ENCODE measurements at places on chromosomes 2 and 18.

DNA sequence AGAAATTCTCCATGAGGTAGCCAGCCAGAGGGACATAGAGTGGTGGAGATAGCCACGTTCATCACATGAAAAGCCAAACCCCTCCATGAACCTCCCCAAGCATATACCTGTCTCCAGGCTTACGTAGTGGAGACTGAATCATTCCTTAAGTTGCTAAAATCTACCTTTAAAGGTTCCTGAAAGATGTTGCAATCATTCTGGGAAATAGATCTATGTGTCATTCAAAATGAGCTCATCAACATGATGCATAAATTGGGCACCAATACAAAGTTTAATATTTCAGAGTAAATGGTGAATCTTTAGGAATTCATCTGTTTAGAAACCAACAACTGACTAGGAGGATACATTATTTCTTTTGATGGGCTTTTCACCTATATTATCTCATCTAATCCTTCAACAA is 362.6 kb upstream of the ID2 start:
- DNase-seq, result no peak

DNA sequence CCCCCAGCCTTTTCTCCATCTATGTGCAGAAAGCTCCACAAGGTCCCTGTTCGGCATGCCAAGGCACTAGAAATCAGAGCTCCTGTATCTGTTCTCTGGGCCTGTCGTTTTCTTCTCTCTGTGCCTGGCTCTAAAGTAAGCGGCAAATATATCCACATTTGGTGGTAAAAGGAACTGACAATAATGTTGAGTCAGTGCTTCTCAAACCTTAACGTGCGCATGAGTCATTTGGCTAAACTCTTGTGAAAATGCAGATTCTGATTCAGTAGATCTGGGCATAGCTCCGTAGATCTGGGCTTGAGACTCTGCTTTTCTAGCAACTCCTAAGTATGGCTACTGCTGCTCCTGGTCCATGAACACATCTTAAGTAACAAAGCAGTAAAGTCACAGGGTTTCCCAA is 16.5 kb upstream of the ACSL3 start:
- no peak for DNase-seq

GRCh38 chr2:231957913-231958763 is 3.4 kb upstream of the DIS3L2 start:
- no peak for DNase-seq

- no peak for DNase-seq
These were observed 78.3 kb upstream of the ASB18 start for GRCh38 chr2:236342507-236342906.

DNA sequence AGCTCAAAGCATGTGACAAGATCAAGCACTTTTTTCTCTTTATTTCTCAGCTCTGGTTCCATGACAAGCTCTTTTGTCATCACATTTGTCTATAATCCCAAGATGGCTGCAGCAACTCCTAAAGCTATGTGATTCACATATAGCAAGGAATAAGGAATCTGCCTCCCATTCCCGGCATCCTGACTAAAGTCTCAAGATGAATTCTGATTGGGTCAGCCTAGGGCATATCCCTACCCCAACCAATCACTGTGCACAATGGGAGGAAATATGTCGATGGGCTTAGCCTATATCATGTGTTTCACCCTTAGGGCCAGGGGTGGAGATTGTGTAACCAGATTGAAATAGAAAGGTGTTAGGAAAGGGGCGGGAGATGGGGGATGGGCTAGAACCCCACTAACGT is 23.1 kb upstream of the COLEC12 start:
- no peak for DNase-seq

GRCh38 chr2:118880501-118880900 is 33.1 kb upstream of the EN1 start:
- DNase-seq, result no peak

- DNase-seq, result no peak
These were observed 57.6 kb downstream of the SDC1 start for GRCh38 chr2:20167356-20167755.

DNA sequence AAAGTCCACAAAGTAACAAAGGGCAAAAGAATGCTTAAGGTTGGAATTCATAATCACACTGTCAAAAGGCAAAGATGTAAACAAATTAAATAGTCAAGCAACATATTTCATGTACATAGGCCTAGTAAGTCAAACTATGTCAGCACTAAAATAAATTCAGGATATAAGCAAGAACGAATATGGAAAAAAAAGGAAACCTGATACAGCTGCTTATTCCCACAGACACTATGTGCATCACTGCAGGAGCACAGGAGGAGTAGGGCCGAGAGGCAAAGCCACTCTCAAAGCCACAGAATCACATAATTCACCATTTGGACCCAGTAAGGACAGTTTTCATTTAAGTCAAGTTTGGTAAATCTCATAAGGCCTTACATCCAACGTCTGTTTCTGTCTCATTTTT is 116.6 kb downstream of the SATB2 start:
- DNase-seq, result no peak

All from posterior cingulate gyrus (tissue), 11 donors.